ENCODE measurements at places on chromosomes 7 and 10.

DNA sequence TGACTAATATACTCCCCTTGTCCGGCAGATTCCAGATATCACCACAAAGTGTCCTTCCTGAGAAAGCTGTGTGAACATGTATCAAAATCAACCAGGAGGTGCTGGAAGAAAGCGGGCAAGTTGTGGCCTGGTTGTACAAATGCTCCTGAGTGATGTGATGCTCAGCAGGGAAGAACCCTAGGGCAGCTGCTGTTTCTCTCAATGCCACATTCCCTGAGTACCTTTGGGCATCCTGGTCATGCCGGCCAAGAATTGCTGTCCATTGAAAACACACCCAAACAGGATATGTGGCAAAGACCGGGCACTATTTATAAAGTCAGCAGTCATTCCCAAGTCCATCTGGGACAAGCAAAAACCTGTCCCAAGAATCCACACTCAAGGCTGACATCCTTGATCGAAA, 7.8 kb upstream of the ADCY1 start:
- no peak for DNase-seq

DNA sequence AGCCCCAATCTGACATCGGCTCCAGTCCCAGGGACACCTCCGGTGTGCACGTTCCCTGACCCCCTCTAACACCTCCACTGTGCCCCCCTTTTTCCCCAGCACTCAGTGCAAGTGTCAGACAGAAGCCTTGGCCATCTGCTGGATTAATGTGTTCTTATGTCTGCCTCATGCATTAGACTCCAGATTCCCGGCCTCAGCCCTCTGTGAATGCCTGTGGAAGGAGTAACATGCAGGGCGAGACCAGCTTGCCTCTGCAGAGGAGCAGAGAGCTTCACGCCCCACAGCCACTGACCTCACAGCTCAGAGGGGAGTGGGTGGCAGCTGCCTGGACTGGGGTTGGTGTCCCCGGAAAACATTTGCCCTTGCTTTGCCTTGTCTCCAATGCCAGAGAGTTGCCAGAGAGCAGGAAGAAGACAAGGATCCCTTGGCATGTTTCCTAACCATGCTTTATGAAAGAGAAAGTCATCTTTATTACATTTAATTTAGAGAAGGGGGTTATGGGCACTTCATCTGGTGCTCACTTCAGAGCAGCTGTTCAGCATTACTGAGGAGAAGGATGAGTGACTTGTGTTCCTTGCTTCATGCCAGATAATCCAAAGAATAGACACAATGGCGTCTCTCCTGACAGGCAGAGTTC, 91.6 kb upstream of the CXCL12 start:
- DNase-seq: peak; percentile 34

DNA sequence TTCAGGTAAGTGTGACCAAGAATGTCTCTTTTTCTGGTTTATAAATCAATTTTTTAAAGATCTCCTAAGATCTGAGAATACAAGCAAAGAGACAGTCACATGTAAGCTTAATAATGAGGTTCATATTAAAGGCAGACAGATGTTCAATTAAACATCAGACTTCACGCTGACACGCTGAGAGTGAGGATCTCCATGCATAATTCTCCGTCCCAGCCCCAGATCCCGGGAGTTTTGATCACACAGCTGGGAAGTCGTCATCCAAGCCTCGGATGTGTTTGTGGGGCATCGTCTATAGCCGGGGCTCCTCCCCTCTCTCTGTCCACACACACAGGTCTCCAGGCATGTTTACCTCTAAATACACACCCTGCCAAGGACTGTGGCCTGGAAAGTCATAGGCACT, 223.2 kb downstream of the PTPRN2 start:
- no peak for DNase-seq

DNA sequence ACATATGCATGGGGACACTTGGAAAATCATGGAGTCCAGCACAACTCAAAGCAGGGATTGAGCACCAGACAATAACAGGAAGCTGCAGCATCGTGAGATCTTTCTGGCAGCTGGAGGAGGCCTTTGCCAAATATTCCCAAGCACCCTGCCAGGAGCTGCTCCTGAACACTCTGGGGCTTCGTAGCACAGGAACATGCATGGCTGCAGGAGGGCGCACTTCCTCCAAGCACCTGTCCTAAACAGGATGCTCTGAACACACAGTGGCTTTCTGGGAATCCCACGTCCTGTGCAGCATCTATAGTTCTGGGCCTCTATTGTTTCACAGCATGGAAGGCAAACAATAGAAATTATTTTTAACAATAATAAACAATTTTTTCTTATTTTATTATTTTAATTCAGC, 4.1 kb downstream of the ABLIM1 start:
- no peak for DNase-seq

- DNase-seq: no peak
Observed at GRCh38 chr10:91576096-91576545, 56.8 kb downstream of the PPP1R3C start.

GRCh38 chr7:132509643-132510042, 66.6 kb downstream of the PLXNA4 start:
- no peak for DNase-seq

DNA sequence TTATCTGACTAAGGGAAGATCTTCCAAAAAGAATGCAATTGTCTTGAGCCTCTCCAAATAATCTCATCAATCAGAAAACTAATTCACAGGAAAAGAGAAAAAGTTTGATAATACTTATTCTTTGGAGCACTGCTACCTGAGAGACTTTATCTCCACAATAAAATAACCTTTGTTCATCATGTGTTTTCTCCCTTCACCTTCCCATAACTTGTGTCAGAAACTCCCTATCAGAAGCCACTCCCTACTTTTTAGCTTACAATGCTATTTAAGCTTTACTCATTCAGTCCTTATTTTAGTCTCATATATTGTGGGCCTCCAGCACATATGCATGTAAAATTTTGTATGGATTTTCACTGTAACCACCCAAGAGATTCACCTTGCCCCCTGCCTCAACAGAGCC, 998 bp downstream of the CYP3A43 start:
- DNase-seq: no peak

GRCh38 chr10:131116991-131117375, 194.5 kb downstream of the TCERG1L start:
- DNase-seq: no peak

GRCh38 chr7:31307972-31308371, 32.6 kb downstream of the NEUROD6 start:
- no peak for DNase-seq

- no peak for DNase-seq
Observed at GRCh38 chr10:17144032-17144431, 14.4 kb upstream of the CUBN start.

- peak; percentile 2 for DNase-seq
Observed at GRCh38 chr7:48718731-48719378, 205.5 kb upstream of the CDC14C start.

DNA sequence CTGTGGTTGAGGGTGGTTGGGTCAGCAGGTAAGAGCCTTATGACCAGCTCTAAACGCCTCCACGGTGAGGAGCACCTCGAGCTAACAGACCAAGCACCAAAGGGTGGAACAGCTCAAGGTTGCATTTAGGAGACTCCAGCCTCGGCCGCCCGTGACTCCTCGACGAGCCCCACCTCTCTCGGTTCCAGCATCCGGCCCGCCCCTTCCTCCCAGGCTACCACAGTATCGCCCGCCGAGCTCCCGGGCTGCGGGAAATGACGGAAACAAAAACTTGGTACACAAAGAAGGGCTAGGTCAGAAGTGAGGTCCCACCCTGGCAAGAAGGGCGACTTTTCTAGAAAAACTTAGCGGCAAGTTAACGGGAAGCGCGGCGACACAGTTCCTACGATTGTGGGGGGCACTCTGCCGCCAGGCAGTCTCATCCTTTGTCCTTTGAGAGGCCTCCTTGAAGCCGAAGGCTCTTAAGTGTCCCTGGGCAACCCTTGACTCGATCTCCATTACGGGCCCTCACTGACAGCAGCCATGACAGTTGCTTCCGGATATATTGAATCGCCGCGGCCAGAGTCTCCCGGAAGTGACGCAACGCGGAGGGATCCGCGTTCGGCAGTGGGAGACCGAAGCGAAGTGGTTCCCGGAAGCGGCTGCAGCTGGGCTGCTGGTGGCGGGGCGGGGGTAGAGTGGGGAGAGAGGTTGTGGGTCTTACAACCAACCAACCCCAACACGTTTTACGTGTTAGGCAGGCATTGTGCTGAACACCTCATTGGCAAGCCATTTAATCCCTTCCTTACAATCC, 40.2 kb upstream of the ZNF518A start:
- DNase-seq: peak; percentile 98

DNA sequence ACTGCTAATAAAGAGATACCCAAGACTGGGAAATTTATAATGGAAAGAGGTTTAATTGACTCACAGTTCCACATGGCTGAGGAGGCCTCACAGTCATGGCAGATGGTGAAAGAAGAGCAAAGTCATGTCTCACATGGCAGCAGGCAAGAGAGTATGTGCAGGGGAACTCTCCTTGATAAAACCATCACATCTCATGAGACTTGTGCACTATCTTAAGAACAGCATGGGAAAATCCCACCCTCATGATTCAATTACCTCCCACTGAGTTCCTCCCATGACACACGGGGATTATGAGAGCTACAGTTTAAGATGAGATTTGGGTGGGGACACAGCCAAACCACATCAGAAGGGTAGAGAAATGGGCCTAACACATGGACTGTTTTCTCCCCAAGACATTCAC, 156.3 kb downstream of the CCDC71L start:
- DNase-seq: no peak

GRCh38 chr7:3164380-3164792, 120.7 kb upstream of the CARD11 start:
- no peak for DNase-seq

- DNase-seq: peak; percentile 44
Observed at GRCh38 chr10:94005050-94005449, 11.3 kb downstream of the PLCE1 start.

DNA sequence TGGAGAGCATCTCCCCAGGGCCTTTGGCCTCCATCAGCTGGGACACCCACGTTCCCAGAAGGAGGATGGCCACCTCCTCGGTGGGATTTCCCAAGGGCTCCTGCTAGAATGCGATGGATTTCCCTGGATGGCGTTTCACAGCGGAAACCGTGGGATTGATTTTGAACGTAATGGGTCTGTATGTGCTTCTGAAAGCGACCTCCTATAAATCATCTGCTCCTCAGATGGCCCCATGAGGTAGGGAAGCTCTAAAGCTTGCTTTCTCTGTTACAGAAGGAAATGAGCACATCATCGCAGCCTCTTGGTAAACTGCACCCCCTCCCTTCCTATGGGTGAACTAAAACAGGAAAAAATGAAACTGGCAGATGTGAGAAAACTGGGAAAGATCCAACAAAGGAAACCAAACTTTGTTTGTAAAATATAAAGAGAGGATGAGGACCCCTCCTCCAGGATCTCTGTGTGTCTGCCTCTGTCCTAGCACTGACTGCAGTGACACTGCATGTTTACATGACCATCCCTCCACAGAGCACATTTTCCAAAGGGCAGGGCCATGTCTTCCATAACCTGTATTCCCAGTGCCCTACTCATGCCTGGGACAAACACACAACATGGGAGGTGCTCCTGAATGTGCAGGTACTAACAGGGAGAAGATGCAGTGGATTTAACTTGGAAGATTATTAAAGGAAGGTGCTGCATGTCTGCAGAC, 57.6 kb downstream of the LYZL1 start:
- no peak for DNase-seq

DNA sequence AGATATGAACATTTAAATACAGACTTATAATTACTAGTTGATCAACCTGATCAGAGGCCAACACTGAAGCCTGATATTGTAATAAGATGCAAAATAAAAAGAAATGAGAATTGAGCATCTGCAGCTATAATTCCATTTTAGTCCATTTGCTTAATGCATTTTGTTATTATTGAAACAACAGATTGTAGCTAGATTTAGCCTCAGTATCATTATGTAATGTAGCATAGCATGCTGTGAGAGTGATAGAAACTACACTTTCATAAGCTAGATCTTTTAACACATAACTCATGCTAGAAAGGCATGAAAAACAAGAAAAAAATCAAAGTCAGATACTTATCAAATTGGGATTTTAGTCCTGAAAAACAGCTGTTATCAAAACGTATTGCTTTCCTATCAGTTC, 292.7 kb upstream of the ADARB2 start:
- DNase-seq: no peak

GRCh38 chr7:103120362-103120761, 28.5 kb downstream of the NAPEPLD start:
- DNase-seq: no peak

- DNase-seq: no peak
Observed at GRCh38 chr7:2761801-2762497, 73.9 kb downstream of the AMZ1 start.

GRCh38 chr7:66778201-66778600, 37.7 kb downstream of the RABGEF1 start:
- peak; percentile 57 for DNase-seq

GRCh38 chr7:24980534-24981170, 674 bp upstream of the OSBPL3 start:
- peak; percentile 38 for DNase-seq

DNA sequence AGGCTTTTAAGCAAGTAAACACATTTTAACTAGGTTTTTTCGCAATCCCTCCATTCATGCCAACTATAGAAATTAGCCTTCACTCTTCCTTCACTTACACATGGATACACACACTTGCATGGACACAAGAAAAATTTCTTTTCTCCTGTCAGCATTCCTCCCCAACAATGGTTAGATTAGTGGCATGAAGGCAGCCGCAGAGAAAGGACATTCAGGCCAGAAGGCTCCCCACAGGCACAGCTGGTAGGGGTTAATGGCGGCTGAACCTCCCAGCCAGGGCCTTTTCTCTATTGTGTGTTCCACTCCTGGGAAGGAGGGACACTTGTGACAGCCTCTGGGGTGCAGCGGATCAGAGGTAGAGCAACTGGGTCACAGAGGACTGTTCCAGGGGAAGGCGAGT, 255.0 kb upstream of the SP8 start:
- DNase-seq: no peak

- DNase-seq: no peak
Observed at GRCh38 chr7:351681-352480, 61.9 kb downstream of the FOXL3 start.

DNA sequence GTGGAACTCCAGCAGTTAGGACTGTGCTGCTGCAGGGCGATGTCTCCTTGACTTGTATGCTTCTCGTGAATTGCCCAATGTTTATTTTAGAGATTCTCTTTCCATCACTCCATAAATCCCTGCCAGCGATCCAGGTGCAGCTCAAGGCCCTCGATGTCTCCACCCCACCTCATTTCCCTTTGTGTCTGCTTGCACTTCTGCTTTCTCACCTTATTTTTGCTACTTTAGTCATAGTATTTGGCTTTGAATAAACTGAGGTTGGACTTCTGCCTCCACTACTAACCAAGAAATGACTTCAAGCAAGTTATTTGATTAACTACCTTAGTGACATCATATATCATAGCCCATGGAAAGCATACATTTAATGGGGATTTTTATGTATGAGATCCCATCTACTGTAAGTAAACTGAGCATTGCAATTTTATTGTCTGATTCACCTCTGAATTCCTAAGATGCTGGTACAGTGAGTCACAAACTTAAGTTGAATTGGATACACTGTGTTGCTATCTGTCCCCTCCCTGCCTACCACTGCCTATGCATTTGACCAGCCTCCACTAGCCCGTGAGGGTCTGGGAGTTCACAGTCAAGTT, 255.8 kb downstream of the ABCA13 start:
- peak; percentile 45 for DNase-seq

- no peak for DNase-seq
Observed at GRCh38 chr7:35333265-35333664, 79.4 kb upstream of the TBX20 start.

- no peak for DNase-seq
Observed at GRCh38 chr7:50982626-50983025, 199.9 kb upstream of the GRB10 start.

- no peak for DNase-seq
Observed at GRCh38 chr10:93462881-93463280, 19.3 kb downstream of the MYOF start.
